ENCODE measurements at places on chromosomes 4 and X.
A peak's percentile ranks its signal among the peaks of the same experiment; 100 is the strongest.

DNA sequence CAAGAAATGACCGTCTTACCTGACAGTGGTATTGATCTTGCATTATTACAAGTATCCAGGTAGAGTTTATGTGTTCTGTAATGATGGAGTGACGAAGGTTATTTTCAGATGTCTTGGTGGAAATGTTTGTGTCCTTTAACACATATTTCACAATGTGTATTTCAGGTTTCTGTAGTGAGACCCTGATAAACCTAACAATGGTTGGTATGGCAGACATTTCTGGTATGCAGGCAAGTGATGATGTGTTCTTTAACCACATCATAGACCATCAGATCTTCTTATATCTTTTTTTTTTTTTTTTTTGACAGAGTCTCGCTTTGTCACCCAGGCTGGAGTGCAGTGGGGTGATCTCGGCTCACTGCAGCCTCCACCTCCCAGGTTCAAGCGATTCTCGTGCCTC, 14.6 kb upstream of the ATXN3L start:
- no peak for DNase-seq

DNA sequence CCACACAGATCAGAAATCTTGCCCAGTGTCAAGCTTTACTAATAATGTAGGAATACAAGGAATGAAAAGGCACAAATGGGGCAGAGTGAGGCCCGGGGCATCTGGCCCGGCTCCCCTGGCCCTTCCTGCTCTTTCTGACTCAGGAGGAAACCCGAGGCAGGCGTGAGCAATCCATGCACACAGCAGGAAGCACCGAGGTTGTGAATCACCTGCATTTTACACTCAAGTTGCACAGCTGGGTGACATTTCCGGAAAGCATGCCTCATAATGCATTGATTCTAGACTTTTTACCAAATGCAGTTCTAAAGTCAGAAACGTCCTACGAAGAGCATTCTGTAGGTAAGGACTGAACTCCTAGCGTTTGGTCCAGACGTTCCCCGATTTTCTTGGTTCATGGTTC, 38.9 kb downstream of the PRIMPOL start:
- DNase-seq, result peak; percentile 47

- no peak for DNase-seq
Observed at GRCh38 chr4:37008199-37008598, 236.3 kb upstream of the NWD2 start.

- DNase-seq, result no peak
Observed at GRCh38 chrX:69077895-69078455, 87.3 kb downstream of the PJA1 start.

DNA sequence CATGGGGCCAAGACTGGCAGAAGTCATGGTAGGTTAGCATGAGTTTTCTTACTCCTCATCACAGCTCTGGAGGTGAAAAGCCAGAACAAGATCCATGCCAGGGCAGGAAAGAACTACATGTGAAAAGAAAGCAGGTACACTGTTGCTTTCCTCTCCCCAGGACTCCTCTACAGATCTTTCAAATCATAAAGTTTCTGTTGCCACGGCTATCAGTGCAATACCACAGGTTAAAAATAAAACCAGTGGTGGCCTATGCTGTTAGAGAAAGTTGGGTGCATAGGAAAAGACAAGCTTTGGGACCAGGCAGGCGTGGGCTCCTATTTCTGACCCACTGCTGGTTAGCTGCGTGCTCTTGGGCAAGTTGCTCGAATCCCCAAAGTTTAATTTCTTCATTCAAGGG, 81.4 kb downstream of the SH3RF1 start:
- DNase-seq, result no peak

All from GM04503 (cell line).